ENCODE measurements at places on chromosomes 4 and X.

- peak; percentile 88 for DNase-seq
Measured at GRCh38 chr4:8580321-8581093, at the start of gene GPR78. Gene GPR78 (plus strand): TSS chr4:8580392. CDS start chr4:8580983, 591 bp downstream.

GRCh38 chr4:120348521-120348920, 281.9 kb upstream of the MAD2L1 start:
- no peak for DNase-seq

- no peak for DNase-seq
Measured at GRCh38 chr4:23476515-23477090, 413.2 kb downstream of the PPARGC1A start.

- DNase-seq: no peak
Measured at GRCh38 chrX:119942831-119943184, 743 bp downstream of the NKAP start.

- no peak for DNase-seq
Measured at GRCh38 chrX:70172221-70172620, 5.1 kb upstream of the DGAT2L6 start.

- DNase-seq: no peak
Measured at GRCh38 chr4:169025184-169025583, 15.1 kb upstream of the CBR4 start.

GRCh38 chr4:145731028-145731427, 51.1 kb downstream of the C4orf51 start:
- DNase-seq: no peak

- no peak for DNase-seq
Measured at GRCh38 chr4:99818661-99819060, 2.0 kb downstream of the DAPP1 start.

GRCh38 chrX:136210806-136211205, 40.4 kb downstream of the MAP7D3 start:
- DNase-seq: no peak

DNA sequence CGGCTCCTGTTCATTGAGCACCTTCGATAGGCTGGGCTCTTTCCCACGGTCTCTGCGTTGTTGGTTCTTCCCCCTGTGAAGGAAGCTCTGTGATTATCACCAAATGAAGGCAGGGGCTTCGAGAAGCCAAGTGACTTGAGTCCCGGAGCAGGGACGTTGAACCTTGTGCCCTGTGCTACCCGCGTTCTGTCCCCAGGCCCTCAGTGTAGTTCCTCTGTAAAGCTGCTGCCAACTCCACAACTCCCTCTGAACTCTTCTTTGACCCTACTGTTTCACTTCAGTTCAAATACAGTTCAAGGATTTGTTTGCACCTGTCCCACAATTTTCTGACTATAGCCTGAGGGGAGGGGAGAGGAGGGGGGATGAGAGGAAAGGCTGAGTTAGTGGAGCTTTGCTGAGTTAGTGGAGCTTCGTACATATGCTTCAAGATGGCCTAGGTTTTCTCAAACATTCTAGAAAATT, 635 bp upstream of the PHF8 start:
- DNase-seq: no peak

DNA sequence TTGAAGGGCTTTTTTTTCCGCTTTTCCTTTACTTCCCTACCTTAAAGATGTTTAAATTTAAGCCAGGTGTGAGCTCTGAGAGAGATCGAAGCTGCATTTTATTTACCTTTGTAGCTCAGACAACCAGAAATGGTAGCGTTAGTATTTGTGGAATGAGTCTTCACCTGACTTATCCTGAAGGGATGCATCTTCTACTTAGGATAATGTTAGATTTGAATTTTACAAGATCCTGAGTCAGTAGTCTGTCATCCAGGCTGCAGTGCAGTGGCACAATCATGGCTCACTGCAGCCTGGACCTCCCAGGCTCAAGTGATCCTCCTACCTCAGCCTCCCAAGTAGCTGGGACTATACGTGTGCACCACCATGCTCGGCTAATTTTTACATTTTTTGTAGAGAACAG, 26.2 kb downstream of the TMSB4X start:
- no peak for DNase-seq

- no peak for DNase-seq
Measured at GRCh38 chr4:16442296-16442695, 216.0 kb upstream of the TAPT1 start.

DNA sequence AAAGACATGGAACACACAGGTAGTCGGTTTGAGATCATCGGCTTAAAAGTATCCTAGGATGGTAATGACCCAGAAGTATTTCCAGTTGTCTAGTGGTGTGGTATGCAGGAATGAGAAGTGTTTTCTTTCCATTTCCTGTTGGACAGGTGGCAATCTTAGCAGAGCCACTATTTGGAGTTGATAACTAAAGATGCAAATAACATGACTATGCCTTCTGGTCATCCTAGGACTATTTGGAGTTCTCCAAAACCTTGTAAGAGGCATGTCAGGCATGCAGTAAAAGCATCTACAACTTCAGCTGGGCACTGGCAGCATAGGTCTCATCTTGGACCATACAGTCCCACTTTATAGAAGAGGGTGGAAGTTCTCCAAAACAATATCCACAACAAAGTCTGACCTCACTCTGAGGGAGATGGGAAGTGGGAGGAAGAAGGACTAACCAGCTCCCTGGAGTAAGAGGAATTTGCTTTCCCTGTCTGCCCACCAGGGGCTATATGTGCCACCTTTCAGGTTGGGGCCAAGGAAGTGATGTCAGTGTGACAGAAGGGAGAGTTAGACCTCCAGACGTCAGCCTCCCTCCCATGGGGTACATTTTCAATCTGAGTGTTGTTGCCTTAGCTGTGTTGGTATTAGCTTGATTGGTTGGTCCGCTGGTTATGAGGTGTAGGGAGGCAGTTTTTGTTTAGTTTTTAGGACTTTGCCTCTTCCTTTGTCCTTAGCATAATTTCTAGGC, 101.2 kb upstream of the MYOZ2 start:
- DNase-seq: no peak

DNA sequence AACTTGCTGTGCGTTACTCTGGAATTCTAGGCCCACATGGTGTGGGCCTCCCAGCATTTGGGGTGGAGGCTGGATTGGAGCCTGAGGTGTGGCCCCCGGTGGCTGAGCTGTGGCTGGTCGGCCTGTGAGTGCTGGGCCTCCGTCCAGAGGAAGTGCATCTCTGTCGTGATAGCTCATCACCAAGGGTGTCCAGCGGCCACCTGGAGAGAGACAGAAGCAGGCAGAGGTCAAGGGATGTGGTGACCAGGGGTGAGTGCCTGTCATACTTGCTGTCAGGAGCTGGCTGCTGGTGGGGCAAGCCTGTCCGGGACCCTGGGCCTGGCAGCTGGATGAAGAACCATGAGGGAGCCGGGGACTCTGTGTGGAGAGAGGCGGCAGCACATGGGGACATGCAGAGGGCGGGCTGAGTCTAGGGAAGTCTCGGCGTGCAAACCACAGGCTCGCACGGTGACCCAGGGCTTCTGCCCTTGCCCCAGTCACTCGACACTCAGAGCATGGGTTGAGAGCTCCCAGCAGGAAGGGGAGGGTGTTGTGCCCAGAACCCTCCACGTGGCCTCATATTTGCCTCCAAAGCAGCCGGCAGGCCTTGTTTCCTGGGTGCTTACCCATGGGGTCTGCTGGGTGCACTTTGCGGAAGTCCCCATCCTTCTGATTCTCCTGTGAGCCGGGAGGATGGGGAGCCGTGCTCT, 6.2 kb downstream of the SORCS2 start:
- DNase-seq: no peak

GRCh38 chrX:7286168-7286837, 138.3 kb upstream of the PUDP start:
- DNase-seq: no peak

GRCh38 chr4:16263056-16263455, 36.8 kb upstream of the TAPT1 start:
- DNase-seq: no peak

- peak; percentile 49 for DNase-seq
Measured at GRCh38 chrX:437661-438390, 51.1 kb upstream of the PPP2R3B start.

DNA sequence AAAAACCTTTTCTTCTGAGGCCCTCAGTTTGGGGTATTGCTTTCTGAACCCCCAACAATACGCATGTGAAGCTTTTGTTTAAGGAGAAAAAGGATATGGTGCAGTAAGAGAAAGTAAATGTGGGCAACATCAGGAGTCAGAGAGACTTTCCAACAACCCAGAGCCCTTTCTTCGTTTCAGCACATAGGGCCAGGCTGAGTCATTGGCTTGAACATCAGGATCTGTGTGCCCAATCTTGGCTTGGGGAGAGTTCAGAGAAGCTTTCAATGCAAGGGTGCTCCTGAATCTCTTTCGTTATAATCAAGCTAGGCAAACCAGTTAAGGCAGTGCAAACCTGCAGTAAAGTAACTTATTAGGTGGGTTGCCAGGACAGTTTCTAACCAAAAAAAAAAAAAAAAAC, 191.2 kb downstream of the FRMPD4 start:
- no peak for DNase-seq

- DNase-seq: peak; percentile 93
Measured at GRCh38 chrX:2325076-2325784, 175.5 kb downstream of the DHRSX start.

- no peak for DNase-seq
Measured at GRCh38 chr4:150318971-150319370, 240.7 kb downstream of the DCLK2 start.

- DNase-seq: no peak
Measured at GRCh38 chr4:33369446-33369845, 2649.3 kb downstream of the PCDH7 start.

DNA sequence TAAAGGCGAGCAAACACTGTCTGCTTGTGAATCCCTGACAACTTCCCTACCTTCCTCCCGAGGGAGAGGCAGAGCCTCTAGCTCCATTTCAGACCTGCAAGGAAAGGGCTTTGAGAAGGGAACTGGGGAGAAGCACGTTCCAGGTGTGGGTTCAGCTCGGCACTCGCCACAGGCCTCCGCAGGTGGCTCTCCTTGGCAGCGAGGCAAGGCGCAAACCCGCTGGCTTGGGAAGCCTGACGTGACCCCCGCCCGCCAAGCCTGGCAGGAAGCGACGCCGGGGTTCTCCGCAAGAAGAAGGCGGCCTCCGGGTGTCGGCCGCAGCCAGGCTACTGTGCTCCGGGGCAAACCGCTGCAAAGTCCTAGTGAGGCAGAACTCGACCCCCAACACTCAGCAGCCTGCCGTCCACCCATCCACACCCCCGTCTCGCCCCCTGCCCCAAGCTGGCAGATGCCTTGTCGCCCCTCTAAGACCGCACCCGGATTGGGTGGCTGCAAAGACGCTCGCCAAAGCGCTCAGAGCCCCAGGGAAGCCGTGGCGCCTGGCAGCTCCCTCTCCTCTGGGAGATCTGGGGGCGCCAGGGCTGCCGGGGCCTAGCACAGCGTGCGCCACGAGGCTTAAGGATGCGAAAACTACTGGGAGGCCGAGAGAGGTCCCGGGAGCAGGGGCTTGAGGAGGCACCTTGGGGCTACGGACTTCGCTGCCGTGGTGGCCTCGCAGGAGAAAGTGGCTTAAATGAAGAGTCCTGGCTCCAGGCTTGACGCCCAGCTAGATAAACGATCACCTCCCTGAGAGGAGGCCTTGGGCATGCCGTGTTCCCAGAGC, 21.8 kb downstream of the NKX3-2 start:
- peak; percentile 71 for DNase-seq

Measured in retina (tissue), 1 donor.